ENCODE measurements at places on chromosomes 1 and 21.

GRCh38 chr1:51236531-51237350, 668 bp downstream of the RNF11 start:
- DNase-seq, result peak; percentile 41

- DNase-seq, result no peak
These were observed 39.6 kb downstream of the FCER1A start for GRCh38 chr1:159341736-159342135.

GRCh38 chr1:92476071-92476631, 10.6 kb downstream of the GFI1 start:
- no peak for DNase-seq

DNA sequence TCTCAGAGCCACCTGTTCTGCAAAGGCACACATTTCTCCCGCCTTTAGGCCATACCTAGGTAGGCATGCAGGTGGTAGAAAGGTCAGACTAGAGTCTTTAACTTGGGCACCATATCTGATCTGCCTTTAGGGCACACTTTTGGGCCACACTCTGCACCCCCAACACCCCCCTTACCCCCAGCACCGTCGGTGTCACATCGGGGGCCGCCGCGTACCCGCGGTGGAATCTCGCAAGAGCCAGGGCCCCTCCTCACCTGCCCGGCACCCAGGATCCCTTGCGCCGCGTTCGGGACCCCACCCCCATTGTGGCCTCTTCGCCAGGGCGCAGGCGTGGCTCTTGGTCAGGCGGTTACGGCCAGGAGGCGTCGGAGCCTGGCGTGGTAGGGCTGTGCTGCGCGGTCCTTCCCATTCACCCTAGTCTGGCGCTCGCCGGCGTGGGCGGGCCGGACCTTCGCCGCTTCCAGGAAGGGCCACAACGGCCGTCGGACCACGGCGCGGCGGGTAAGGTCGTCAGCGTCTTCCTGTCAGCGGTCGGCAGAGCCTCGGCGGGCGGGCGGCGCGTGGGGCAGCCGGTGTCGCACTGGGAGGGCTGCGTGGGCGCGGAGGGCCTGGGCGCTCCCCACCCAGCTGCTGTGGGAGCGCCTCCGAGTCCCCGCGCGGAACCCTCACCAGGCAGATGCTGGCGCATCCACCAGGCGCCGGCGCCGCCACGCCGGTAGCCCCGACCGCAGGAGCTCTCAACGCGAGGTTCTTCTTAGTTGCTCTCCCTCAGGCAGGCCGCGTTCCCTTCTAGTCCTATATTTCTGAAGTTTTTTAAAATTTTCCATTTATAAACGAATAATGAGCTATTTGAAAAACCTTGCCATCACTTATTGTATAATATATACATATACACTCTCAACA, at the start of gene DNAH14:
DNAH14 (plus strand) TSS at position 341 of the 903 bp plus-strand sequence. CDS start 23,028 bp downstream, outside the sequence.
- no peak for DNase-seq

GRCh38 chr1:2248127-2248826, 20.2 kb downstream of the SKI start:
- no peak for DNase-seq

DNA sequence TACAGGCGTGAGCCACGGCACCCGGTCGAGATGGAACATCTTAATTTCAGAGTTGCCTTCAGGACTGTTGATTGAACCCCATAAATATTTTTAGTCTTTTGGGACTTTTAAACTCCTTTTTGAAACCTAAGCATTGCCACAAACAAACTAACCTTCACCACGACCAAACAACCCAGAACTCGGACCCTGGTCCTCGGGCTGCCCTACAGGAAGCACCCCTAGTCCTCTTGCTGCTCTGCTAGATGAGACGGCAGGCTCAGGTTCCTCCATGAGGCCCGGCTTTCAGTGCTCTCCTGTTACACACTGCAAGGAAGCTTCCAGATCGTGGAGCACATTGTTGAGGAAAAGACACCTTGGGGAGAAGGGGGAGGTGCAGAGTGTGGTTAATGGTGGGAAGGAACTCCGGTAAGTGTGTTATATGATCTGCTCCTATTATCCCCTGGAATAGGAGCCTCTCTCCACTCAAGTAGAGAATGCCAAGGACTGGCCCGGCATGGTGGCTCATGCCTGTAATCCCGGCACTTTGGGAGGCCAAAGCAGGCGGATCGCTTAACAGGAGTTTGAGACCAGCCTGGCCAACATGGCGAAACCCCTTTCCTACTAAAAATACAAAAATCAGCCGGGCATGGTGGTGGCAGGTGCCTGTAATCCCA, 5.7 kb downstream of the EPHX1 start:
- no peak for DNase-seq

DNA sequence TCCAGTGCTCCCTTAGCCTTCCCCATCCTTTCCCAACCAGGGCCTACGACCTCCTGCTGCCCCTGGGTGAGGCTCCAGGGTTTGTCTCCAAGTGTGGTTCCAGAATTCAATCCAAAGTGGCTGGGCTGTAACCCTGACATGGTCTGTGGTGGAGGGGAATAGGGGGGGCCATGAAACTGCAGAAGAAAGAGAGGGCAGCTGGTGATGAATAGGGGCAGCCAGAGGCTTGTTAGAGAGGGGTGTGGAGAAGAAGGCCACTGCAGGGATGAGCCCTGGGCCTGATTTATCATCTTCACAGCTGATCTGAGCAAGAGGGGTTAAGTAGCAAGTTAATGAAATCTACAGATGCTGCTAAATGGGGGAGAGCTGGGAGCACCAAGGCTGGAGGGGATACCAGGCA, 12.9 kb upstream of the ERI3 start:
- no peak for DNase-seq

GRCh38 chr1:23732363-23733224, 10.7 kb upstream of the ELOA start:
- no peak for DNase-seq

DNA sequence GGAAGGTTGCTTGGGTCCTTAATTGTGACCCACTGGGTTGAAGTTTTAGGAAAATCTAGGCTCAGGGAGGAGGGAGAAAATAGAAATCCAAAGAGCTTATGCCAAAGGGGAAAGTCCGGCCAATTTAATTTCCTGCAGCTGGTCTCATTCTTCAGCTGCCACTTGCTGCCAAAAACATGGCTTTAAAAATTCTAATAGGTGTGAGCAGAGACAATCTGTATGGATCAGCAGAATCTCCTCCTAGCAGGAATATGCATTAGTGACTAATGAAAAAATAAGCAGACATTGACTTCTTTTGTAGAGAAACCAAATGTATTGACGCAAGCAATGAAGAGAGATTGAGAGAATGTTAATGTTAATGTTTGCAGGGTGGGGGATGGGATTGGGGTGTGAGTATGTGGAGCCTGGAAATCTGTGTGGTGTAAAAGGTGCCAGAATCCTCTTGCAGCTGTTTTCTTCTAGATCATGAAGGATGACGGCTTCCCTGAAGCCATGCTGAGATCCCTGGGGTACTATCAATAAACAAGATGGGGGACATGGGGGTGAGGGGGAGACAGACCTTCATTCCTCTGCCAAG, 35.3 kb downstream of the VWA5B1 start:
- DNase-seq, result no peak

GRCh38 chr1:245516284-245516759, 361.5 kb downstream of the KIF26B start:
- DNase-seq, result no peak

GRCh38 chr1:6385488-6386191, 7.9 kb downstream of the ACOT7 start:
- peak; percentile 35 for DNase-seq

- DNase-seq, result no peak
These were observed 20.7 kb upstream of the RCC2 start for GRCh38 chr1:17460219-17460618.

DNA sequence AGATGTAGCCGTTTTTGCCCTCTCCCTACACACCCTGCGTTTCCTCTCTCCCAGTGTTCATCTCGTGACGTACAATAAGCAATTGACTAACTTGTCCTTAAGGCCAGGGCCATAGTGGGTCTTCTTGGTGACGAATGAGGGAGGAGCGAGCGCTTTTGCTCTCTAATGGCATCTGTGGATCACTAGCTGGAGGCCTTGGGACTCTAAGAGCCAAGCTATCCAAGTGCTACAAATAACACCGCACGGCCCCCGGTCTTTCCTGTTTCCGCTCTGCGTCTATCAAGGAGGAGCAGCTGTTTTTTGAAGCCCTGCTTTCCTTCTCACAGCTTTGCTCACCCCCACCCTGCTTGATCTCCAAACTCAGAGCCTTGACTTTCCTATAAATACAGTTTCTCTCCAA, 25.2 kb downstream of the EVA1C start:
- no peak for DNase-seq

DNA sequence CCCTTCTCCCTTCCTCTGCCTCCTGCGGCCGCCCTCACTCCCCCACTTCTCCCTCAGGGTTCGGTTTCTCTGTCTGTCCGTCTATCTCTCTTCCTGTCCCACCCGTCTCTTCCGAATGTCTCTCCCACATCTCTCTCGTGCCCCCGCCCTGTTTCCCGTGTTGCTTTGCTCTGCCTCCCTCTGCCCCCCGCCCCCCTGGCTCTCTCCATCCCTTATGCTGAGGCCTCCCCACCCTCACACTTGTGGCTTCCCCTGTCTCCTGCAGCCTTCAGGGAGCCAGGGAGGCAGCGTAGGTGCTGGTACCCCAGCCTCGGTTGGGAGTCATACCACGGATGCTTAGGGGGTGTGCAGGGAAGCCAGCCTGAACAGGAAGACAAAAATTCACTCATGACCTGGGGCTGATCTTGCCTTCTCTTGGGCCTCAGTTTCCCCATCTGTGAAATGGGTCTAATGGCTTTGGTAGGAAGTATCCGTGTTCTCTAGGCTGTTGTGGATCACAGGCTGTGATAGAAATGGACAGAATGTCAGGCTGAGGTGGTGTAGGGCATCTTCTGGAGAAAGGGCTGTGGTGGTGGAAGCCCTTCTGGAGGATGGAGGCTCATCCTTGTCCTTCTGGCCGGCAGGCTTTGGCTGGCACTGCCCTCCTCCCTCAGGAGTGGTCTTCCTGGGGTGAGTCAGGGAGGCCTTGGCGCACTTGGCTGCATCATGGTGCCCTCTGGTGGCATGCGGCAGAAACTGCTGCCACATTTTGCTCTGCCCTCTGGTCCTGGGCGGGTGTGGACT, 55.5 kb downstream of the FOXO6 start:
- DNase-seq, result no peak

DNA sequence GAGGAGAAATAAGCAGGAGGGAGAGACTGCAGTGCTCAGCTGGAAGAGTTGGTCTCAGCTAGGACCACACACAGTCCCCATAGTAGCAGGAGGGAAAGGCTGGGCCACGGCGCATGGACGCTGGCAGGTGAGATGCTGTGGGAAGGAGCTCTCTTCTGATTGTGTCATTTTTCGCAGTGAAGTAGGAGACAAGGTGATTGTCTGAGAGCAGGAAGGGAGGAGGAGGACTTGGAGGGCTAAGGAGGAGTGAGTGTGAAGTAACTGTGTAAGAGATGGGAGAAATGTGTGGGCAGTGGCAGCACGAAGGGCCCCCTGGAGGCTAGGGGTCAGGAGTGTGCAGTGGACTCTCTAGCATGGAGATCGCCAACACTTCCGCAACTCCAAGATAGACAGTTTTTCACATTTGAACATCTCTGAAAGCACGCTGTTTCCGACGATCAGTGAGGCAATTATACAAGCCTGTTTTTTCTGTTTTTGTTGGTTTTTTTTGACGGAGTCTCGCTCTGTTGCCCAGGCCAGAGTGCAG, 26.4 kb upstream of the KCNC4 start:
- no peak for DNase-seq

GRCh38 chr21:27831177-27831576, 864.3 kb upstream of the ADAMTS5 start:
- no peak for DNase-seq

DNA sequence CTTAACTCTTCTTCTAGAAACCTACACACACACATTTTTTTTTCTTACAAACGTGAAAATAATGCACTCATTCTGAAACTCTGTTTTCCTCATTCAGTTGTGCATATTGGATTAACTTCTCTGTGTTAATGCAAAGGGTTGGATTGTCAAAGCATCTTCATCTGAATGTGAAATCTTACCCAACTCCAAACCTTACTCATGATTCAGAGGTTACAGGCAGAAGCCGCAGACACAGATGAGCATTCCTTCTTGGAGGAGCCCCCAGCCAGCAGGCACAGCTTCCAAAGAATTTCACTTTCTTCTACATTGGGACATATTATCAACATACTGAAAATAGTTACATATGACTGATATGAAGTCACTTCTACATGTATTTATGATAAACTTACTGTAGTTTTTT, 15.7 kb downstream of the PATJ start:
- no peak for DNase-seq

- DNase-seq, result no peak
These were observed 56.4 kb downstream of the CHIA start for GRCh38 chr1:111347026-111347425.

DNA sequence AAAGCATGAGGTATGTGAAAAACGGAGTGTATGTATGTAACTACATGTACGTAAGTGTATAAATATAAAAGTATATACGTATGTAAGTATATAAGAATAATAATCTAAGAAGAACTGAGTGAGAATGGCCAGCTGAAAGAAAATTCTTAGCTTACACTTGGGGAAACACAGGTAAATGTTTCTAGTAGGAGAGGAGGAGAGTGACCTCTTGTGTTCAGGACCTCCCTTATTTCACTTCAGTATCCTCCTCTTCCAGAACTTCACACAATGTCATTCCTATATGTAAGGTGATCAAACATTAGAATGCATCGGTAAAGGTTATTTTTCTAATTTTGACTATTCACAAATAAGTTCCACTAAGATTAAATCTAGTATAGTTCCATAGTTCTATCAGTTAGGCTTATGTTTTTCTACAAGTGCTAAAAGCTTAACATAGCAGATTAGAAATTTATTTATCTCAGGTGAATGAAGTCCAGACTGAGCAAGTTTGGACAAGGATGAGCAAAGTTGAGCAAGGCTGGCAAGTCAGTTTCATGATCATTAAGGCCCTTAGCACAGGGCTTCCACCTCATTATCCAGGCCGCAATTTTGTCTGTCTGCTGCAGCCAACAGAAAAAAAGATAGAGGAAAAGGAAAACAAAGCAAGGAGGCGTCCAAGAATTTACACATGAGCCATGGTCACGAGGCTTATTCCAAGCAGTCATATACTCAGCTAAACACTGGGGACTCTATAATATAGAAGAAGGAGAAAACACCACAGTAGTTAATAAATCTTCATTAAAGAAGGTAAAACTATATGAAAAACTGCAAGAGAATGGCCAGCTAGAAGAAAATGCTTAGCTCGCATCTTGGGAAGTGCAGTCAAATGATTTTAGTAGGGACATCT, 7.1 kb upstream of the MROH9 start:
- no peak for DNase-seq

GRCh38 chr1:68011657-68012375, 38.6 kb downstream of the DIRAS3 start:
- no peak for DNase-seq

- DNase-seq, result no peak
These were observed 559.0 kb upstream of the DAB1 start for GRCh38 chr1:57982852-57983251.

- no peak for DNase-seq
These were observed 35.4 kb downstream of the NID1 start for GRCh38 chr1:236029428-236029940.

- DNase-seq, result no peak
These were observed 450.8 kb downstream of the PTPRU start for GRCh38 chr1:29687166-29687565.

GRCh38 chr1:25020173-25020845, 90.2 kb upstream of the RUNX3 start:
- DNase-seq, result no peak

- DNase-seq, result no peak
These were observed 726.5 kb upstream of the ADAMTS5 start for GRCh38 chr21:27693376-27693775.

GRCh38 chr1:207871117-207871649, 39.7 kb downstream of the CD34 start:
- DNase-seq, result no peak
